ENCODE measurements at places on chromosomes 1 and 21.

DNA sequence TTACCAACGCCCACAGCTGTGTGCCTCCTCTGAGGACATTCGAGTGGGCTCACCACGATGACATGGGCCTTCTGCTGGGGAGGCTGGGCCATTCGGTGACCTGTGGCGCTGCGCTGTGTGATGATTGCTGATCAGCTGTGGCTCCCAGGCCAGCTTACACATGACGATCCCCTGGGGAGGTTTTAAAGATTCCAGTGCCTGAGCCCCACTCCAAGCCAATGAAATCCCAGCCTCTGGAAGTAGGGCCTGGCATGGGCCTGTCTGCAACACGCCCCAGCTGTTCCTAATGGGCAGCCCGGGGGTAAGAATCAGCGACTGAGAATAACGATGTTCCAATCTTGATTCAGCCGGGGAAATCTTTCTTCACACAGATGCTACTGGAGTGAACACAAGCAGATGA is 153.7 kb downstream of the KCNJ6 start:
- DNase-seq, result no peak

DNA sequence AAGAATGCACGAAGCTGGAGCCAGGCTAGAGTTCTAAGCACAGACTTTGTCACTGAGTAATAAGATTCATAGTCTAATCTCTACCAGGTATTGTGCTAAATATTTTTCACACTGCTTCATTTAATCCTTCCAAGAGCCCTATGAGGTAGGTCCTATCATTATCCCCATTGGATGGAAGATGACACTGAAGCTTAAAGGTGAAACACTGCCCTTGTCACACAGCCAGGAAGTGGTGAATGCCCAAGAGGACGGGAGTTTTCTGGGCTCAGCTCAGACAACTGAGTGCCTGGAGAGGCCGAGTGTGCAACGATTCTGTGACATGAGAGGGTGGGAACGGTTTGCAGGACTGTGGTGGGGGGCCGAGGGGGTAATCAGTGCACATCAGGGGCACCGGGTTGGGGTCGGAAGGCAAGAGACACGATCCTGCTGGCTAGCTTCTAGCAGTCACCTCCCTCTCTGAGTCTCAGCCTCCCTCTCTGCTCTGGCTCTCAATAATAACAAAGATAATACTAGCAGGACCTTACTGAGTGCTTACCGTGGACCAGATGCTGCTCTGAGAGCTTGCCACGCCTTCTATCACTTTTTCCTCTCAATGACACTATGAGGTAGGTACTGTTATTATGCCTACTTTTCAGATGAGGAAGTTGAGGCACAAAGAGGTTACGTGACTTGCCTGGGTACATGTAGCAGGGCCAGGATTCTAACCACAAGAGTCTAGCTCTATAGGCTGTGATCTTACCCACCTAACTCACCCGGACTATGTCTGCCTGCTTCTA is 12.4 kb downstream of the KCNQ4 start:
- DNase-seq, result no peak

DNA sequence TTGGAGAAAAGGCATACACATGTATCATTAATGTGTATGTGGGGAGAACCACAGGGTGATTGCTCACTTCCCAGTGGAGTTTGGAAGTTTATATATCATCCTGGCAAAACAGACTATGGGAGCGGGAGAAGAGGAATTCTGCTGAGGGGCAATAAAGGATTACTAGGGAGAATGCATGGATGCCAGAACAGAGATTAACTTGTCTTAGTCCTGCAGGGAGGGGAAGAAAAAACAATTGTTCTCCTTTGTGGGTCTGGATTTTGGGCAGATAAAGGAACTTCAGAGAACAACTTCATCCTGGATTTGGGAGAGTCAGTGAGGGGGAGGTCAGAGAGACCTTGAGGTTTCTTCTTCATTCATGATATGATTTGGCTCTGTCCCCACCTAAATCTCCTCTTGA is 55.9 kb upstream of the SOX13 start:
- no peak for DNase-seq

DNA sequence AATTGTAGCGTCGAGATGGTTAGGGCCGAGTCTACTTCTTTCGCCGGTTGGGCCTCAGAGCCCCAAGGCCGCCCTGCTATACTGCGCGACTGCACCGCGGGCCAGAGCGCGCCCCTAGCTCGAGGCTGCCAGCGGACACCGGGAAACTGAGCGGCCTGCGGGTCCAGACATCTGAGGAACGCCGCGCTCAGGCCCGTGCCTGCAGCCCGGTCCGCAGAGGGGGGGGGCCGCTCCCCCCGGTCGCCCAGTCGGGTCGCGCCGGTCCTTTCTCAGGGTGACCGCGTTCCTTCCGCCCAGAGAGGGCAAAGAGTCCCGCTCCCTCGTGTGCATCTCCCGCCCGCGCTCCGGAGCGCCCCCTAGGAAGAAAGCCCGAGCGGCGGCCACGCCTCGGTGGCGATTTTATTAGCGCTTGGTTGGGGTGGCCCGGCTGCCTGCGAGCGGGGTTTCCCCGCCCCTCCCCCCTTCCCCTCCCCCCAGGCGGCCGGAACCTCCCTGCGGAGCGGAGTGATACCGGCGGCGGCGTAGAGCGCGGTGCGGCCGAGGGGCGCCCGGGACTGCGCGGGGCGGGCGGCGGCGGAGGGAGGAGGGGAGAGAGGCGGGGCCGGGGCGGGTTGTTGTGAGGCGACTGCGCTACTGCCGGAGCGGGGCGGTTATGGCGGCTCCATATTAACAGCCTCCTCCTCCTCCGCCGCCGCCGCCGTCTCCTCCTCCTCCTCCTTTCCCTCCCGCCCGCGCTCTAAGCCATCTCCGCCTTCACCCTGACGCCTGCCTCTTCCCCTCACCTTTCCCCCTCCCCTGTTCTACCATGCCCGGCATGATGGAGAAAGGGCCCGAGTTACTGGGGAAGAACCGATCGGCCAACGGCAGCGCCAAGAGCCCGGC is at the start of gene RCOR3:
RCOR3 (plus strand) TSS at position 611 of the 882 bp plus-strand sequence; CDS start at position 806, 195 bp downstream.
- peak; percentile 97 for DNase-seq

- no peak for DNase-seq
Observed at GRCh38 chr1:224504297-224505041, 69.9 kb upstream of the WDR26 start.

GRCh38 chr1:42392967-42393848 is 12.6 kb downstream of the RIMKLA start:
- DNase-seq, result no peak

All from fibroblast of skin of right biceps (primary cell).